ENCODE measurements at places on chromosomes 6 and 20.

- no peaks in the 10 kb centered on the region for H3K4me1 ChIP-seq
- no peak overlapping the region for H3K4me3 ChIP-seq
- no peak overlapping the region for H3K27ac ChIP-seq
- no peaks in the 10 kb centered on the region for H3K36me3 ChIP-seq
- no peak for DNase-seq
- peaks cover 19% of the 10 kb centered on the region for H3K27me3 ChIP-seq
These were observed 17.5 kb upstream of the SPO11 start for GRCh38 chr20:57312138-57312537.

DNA sequence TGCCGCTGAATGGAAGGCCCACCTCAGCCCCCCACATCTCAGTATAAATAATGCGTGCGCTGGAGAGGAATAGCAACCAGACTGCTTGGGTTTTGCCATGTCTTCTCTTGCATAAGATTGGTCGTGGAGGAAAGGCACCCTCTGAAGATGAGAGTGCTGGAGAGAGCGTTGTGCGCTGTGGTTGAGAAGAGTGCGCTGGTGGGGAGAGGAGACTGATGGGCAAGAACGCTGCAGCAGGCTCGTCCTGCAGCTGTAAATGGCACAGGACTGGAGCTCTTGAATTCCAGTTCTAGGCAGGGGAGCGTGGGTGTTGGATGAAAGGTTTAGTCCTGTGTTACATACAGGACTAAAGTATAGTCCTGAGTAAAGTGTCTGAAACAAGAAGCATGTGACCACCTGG is 51.5 kb downstream of the RPRD1B start:
- H3K27me3 ChIP-seq = no peaks in the 10 kb centered on the region
- H3K4me3 ChIP-seq = no peak overlapping the region
- H3K36me3 ChIP-seq = peaks cover 3% of the 10 kb centered on the region
- no peaks in the 10 kb centered on the region for H3K4me1 ChIP-seq

GRCh38 chr20:31845300-31845863 is at the start of gene FOXS1:
Gene FOXS1, minus strand, starts transcription at chr20:31845604. Its CDS starts 62 bp downstream, at chr20:31845542.
- no peak within 1 kb of the TSS for H3K27ac ChIP-seq
- no peaks in the 10 kb centered on the region for H3K36me3 ChIP-seq
- H3K4me1 ChIP-seq = peaks cover 11% of the 10 kb centered on the region
- H3K4me3 ChIP-seq = no peak within 1 kb of the TSS
- peaks cover 95% of the 10 kb centered on the region for H3K27me3 ChIP-seq

DNA sequence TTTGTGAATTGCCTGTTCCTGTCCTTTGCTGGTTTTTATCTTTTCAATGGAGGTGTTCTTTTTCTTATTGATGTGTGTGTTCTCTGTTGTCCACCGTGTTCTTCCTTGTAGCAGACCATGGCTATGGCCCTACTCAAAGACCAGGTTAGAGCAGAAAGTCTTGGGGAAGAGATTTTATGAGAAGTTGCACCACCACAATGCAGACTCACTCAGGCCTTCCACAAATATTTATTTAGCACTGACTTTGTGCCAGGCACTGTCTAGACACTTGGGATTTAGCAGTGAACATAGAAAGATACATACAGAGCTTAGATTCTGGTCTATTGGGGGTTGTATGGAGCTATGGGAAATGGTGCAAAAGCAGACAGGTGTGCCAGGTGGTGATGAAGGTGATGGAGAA is 98.8 kb downstream of the DTD1 start:
- H3K27ac ChIP-seq = no peak overlapping the region
- DNase-seq = no peak
- no peaks in the 10 kb centered on the region for H3K36me3 ChIP-seq
- no peak overlapping the region for H3K4me3 ChIP-seq
- H3K27me3 ChIP-seq = no peaks in the 10 kb centered on the region

DNA sequence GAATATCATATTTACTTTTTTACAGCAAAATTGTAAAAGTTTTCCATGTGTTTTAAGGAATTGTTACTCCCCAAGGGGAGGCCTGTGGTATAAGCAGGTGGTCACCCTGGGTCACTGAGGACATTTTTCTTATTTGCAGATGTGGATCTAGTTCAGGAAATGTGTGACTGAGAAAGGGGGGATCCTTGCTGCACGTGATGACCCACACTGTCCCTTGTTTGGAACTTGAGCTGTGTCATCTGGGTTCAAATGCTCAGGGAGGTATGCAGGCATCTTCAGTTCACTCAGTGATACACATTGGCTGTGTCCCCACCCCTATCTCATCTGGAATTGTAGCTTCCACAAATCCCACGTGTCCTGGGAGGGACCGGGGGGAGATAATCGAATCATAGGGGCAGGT is 431.9 kb upstream of the CDH4 start:
- no peak overlapping the region for H3K27ac ChIP-seq
- peaks cover 10% of the 10 kb centered on the region for H3K4me1 ChIP-seq
- DNase-seq = no peak

- peak overlapping the region; percentile 88 for H3K27ac ChIP-seq
- H3K36me3 ChIP-seq = peaks cover 3% of the 10 kb centered on the region
- peak; percentile 44 for DNase-seq
- H3K4me3 ChIP-seq = peak overlapping the region; percentile 90
These were observed 359 bp downstream of the PHIP start for GRCh38 chr6:79077715-79078074.

DNA sequence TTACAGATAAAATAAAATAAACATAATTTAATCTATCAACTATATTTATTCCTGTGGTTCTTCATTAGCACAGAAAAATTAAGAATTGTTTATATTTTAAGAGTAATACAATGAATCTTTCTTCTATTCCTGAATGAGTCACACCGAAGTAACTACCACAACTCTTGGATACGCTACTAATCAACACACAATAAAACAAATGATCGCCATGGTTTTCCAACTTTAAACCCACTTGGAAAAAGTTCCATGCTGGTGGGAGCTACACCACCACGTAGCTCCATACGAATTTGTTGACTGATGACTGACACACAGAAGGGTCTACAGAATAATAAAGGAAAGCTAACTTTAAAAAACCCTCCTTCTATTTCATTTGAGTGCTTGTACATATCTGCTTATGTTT is 135.8 kb upstream of the NEDD9 start:
- H3K36me3 ChIP-seq = no peaks in the 10 kb centered on the region
- H3K27ac ChIP-seq = no peak overlapping the region
- DNase-seq = no peak
- H3K27me3 ChIP-seq = no peaks in the 10 kb centered on the region

GRCh38 chr6:6969761-6970223 is 138.0 kb upstream of the RREB1 start:
- no peaks in the 10 kb centered on the region for H3K27me3 ChIP-seq
- H3K36me3 ChIP-seq = no peaks in the 10 kb centered on the region
- no peak overlapping the region for H3K27ac ChIP-seq
- DNase-seq = no peak

GRCh38 chr6:90467546-90467945 is 119.3 kb downstream of the MAP3K7 start:
- no peak overlapping the region for H3K4me3 ChIP-seq
- no peaks in the 10 kb centered on the region for H3K27me3 ChIP-seq
- peaks cover 32% of the 10 kb centered on the region for H3K4me1 ChIP-seq
- no peak for DNase-seq

DNA sequence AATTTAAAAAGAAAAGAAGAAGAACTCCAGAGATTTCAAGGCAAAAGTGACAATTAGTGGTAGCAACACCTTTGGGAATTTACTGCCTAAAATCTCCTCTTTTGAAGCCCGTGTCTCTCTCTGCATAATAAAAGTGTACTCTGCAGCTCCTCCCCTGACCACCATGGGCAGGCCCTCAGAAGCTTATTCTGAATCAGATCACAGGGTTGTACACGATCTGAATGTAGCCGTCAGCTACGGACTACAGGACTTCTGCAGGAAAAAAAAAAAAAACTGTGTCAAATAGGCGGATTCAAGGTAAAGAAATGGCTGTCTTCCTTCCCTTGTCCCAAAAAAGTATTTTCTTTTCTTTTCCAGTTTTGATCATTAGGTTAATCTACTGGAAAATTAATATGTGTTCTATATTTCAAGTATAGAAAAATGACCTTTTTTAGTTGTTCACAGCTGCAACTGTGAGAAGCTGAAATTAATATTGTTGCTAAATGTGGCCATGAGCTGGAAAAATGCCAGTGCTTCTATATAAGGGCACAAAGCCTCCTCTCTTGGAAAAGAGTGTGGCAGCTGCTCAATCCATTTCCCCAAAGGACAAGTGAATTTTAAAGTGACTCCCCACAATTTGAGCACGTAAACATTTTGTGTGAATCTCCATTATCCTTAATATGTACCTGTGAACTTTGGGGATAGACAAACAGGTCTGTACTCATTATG is 397.4 kb downstream of the C6orf118 start:
- H3K27ac ChIP-seq = no peak overlapping the region
- DNase-seq = no peak
- no peak overlapping the region for H3K4me3 ChIP-seq
- H3K27me3 ChIP-seq = no peaks in the 10 kb centered on the region
- no peaks in the 10 kb centered on the region for H3K36me3 ChIP-seq

DNA sequence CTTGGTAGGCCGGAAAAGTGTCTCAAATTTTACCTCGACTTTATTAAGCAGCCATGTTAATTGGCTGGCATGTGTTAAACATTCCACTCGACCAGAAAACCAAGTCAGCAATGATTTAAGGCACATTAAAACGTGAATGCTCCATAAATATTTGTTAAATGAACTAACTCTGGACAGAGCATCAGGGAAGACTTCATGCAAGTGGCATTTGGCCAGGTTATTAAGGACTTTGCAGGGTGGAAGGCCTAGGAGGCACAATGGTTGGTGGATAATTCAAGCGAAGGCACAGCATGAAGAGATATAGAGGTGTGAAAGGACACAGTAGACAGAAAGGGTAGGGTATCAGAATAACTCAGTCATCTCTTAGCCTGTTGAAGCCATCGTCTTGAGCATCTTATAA is 23.0 kb downstream of the ELOVL5 start:
- H3K4me3 ChIP-seq = no peak overlapping the region
- no peaks in the 10 kb centered on the region for H3K4me1 ChIP-seq
- H3K27ac ChIP-seq = no peak overlapping the region
- H3K27me3 ChIP-seq = no peaks in the 10 kb centered on the region
- no peak for DNase-seq

DNA sequence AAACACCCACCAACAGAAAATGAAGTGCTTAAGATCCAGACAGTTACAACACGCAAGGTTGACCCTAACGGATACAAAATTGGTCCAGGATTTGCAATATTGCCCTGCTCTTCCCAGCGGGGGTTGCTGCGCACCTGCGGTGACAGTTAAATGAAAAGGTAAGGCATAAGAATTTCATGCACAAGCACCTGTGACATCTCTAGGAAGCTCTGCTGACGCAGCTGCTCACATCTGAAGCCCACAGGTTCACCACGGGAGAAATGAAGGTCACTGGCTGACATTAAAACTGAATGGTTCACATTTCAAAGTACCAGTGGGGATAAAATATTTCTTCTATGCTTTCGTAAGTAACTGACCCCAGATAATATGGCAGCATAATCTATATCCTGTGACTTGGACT is 689.3 kb upstream of the AGPAT4 start:
- peaks cover 27% of the 10 kb centered on the region for H3K4me1 ChIP-seq
- H3K27me3 ChIP-seq = no peaks in the 10 kb centered on the region
- H3K36me3 ChIP-seq = no peaks in the 10 kb centered on the region

DNA sequence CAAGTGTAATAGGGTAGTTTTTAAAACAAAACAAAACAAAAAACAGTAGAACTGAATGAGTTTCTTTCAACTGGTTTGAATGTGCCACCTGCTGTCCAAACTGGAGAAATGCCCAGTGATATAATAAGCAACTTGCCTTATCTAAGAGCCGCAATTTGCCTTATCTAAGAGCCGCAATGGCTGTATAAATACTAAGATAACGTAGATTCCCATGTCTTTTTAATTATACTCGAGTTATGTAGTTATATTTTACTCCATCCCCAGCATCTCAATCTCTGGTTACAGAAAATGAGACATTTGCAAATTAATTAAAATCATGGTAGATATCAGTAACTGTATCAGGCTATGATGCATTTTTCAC is 67.2 kb downstream of the RPP40 start:
- H3K4me1 ChIP-seq = peaks cover 42% of the 10 kb centered on the region
- no peak overlapping the region for H3K27ac ChIP-seq
- peak; percentile 52 for DNase-seq
- H3K4me3 ChIP-seq = no peak overlapping the region
- no peaks in the 10 kb centered on the region for H3K36me3 ChIP-seq

DNA sequence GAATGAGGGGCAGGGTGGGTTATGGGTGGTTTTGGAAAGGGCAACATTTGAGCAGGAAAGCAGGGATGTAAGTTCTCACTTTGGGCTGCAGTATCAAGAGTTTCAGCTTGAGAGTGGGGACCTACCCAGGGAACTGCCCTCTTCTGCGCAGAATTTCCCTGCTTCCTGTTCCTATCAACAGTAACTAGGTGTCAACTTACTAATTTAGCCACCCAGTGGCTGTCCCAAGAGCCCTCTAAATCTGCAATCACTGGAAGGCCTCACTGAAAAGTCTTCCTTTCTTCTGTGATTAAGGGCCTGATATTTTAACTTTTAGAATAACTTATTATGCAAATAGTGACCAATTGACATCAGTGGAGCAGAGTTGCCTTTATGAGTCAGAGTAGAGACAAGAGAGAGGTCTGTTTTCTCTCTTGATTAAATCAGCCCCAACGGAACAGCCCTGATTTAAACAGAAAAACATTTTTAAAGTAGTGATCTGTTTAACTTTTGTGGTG is 118.2 kb upstream of the RIPOR2 start:
- 0 out of 2 replicates have a peak, but pooled peaks cover 3% of the 10 kb centered on the region for H3K4me1 ChIP-seq
- H3K4me3 ChIP-seq = no peak overlapping the region
- no peaks in the 10 kb centered on the region for H3K36me3 ChIP-seq
- no peaks in the 10 kb centered on the region for H3K27me3 ChIP-seq

- no peak for DNase-seq
- H3K4me1 ChIP-seq = no peaks in the 10 kb centered on the region
- no peaks in the 10 kb centered on the region for H3K36me3 ChIP-seq
- H3K27me3 ChIP-seq = no peaks in the 10 kb centered on the region
These were observed 19.9 kb upstream of the MEP1A start for GRCh38 chr6:46773201-46773855.

DNA sequence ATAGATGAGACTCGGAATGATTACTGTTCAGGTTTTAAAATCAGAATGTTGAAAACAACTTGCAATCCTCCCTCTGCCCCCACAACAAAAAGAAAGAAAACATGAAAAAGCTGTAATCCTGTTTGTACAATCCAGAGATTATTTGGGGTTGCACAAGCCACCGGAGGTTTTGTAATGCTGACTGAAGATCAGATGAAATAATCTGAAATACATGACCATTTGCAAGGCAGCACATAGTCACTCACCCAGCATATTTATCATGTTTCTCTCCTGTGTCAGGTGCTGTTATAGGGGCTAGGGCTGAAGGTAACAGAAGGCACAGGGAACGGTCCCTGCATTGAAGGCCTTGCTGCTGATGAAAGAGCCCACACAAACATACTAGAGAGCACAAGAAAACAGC is 85.3 kb downstream of the SIM1 start:
- H3K27me3 ChIP-seq = no peaks in the 10 kb centered on the region
- no peak overlapping the region for H3K27ac ChIP-seq
- no peaks in the 10 kb centered on the region for H3K4me1 ChIP-seq
- no peaks in the 10 kb centered on the region for H3K36me3 ChIP-seq
- H3K4me3 ChIP-seq = no peak overlapping the region

- H3K4me3 ChIP-seq = no peak overlapping the region
- no peak overlapping the region for H3K27ac ChIP-seq
- H3K36me3 ChIP-seq = no peaks in the 10 kb centered on the region
- no peak for DNase-seq
- peaks cover 31% of the 10 kb centered on the region for H3K4me1 ChIP-seq
These were observed 76.9 kb downstream of the NCOA3 start for GRCh38 chr20:47578543-47578942.

All from MM.1S (cell line).